Epithelial cell of umbilical artery (primary cell): ENCODE measurements at places on chromosomes 2 and 18. TPM values are rescaled to one million over a fixed set of nuclear protein-coding genes. Genes with fewer than 3 reads are reported as not detected.

FER1L5 gene
- total RNA-seq, result under 0.01 and 0.15 TPM in 2 replicates

MCEE gene
- 9.4 and 9.6 TPM in 2 replicates for total RNA-seq

NR4A2 gene
- under 0.01 TPM in 2 replicates for total RNA-seq

AGXT gene
- not detected in 2 replicates for total RNA-seq

FAP gene
- 7.1 and 40.3 TPM in 2 replicates for total RNA-seq

PRKAG3 gene
- not detected in 2 replicates for total RNA-seq

EVX2 gene
- not detected in 2 replicates for total RNA-seq

SLC40A1 gene
- 4.5 and 12.9 TPM in 2 replicates for total RNA-seq

OR6B2 gene
- total RNA-seq, result not detected in 2 replicates

MAP2 gene
- 5.8 and 6.2 TPM in 2 replicates for total RNA-seq

NGEF gene
- total RNA-seq, result under 0.01 TPM in 1 of 2 replicates, not detected in the other

ZNF396 gene
- 0.32 and 0.76 TPM in 2 replicates for total RNA-seq

NYAP2 gene
- not detected in 2 replicates for total RNA-seq

RASGRP3 gene
- 9.9 and 26.0 TPM in 2 replicates for total RNA-seq

ALPI gene
- total RNA-seq, result not detected in 2 replicates

PLCD4 gene
- 0.97 and 2.1 TPM in 2 replicates for total RNA-seq
